Activated CD8-positive, alpha-beta memory T cell treated with anti-CD3 and anti-CD28 coated beads for 1 hour (primary cell): ENCODE measurements at places on chromosomes 7 and 10.

- DNase-seq: no peak
Measured at GRCh38 chr7:39592586-39592985, 26.4 kb downstream of the YAE1 start.

- DNase-seq: no peak
Measured at GRCh38 chr7:26664735-26665416, 199.5 kb downstream of the SKAP2 start.

- no peak for DNase-seq
Measured at GRCh38 chr10:77029777-77030717, 607.6 kb downstream of the KCNMA1 start.

GRCh38 chr10:88980800-88981199 lies 9.8 kb upstream of the FAS start:
- no peak for DNase-seq

DNA sequence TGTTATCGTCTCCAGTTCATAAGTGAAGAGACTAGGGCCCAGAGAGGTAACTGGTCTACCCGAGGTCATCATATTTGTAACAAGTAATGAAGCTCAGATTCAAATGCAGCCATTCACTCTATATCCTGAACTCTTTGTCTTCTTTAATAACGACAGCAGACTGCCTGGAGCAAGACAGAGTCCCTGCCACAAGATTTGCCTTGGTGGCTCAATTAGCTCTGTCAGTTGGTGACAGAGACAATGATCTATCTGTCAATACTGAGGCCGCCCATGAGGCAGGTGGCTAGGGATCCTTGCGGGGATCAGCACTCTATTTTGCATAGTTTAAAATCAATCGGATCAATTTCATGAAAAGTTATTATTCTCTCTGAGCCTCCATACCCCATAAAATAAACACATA lies 43.9 kb downstream of the SH3PXD2A start:
- DNase-seq: no peak

GRCh38 chr7:106285855-106286492 lies 1.2 kb upstream of the NAMPT start:
- DNase-seq: no peak

DNA sequence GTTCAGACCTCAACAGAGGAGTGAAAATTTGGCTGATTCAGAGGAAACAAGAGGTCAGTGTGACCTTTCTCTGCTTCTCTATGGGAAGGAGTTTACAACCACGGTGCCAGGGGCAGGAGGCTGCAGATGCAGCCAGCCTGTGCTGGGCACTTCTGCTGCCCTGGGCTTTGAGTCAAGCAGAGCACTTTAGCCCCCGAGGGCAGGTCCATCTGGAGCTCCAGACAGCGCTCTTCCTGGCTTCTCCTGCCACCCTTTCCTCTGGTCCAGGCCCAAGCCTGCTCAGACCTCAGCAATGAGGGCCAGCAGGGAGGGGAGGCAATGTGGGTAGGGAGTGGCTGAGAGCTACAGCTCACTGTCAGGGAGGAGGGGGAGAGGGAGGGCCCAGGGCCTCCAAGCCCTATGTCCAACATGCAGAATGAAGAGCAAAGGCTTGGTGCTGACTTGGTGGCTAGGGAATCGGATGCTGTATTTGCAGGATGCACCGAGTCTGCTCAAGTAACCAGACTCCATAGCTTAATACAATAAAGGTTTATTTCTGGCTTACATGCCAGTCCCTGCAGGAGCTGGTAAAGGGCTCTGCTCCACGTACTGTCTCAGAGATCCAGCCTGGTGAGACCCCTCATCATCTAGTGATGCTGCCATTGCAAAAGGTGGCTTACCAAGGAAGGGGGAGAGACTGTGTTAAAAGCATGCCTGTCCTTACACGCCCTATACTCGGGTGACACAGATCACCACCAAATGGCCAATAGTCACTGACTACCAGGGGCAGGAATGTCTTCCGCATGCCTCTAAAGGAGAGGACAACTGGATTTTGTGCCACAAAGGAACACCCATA lies 481.6 kb downstream of the RPS24 start:
- no peak for DNase-seq

- DNase-seq: no peak
Measured at GRCh38 chr7:29596593-29597178, 33.1 kb downstream of the PRR15 start.

GRCh38 chr10:89813546-89813945 lies 112.2 kb downstream of the KIF20B start:
- DNase-seq: no peak

GRCh38 chr7:81674431-81674830 lies 95.4 kb downstream of the HGF start:
- DNase-seq: no peak

- no peak for DNase-seq
Measured at GRCh38 chr10:60863796-60864195, 80.2 kb downstream of the RHOBTB1 start.

- no peak for DNase-seq
Measured at GRCh38 chr7:159031135-159031701, 113.4 kb downstream of the VIPR2 start.

DNA sequence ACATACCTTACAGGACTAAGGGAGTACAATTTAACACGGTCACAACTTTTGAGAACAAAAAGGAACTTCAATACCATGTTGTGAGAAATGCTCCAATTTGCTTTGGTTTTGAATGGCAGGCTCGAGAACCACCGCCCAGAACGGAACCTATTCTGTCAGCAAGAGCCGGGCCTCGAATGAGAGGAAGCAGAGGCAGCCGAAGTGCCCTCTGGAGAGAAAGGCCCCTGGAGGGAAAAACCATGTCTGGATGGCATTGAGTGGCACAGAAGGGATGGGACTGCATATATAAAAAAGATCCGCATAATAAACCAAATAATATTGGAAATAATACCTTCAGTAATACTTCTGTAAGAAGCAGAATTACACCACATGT lies 85.6 kb downstream of the CHST15 start:
- no peak for DNase-seq

GRCh38 chr7:47661051-47661714 lies 79.3 kb upstream of the TNS3 start:
- no peak for DNase-seq

DNA sequence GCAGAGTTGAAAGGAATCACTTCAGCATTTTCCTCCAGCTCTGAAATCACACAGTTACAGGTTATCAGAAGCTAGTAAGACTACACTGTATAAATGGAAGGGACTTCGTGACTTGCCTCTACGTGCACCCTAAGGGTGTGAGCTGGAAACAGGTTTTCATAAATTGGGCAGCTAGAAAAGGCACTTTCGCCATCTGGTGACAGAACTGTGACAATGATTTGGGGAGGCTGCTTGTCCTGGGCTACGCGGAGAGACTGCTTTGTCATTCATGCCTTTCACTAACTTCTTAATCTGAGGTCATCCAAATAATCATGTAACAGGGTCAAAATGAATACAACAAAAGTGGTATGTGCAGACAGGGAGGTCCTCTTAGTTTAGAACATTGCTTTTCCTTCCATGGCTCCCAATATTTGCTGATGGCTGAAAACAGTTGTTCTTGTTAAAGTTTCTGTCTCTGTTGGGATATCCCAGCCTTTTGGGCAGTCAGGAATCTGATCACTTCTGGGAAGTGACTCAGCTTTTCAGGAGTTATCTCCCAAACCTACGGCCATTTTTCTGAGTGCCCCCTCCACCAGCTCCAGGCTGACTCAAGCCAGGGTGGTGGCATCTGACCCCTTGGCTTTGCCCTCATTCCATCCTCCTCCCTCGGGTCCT lies 17.8 kb downstream of the VWC2 start:
- no peak for DNase-seq

- no peak for DNase-seq
Measured at GRCh38 chr7:116332766-116333165, 122.4 kb downstream of the TES start.

- DNase-seq: no peak
Measured at GRCh38 chr10:3926258-3926657, 141.2 kb upstream of the KLF6 start.

GRCh38 chr7:102310414-102310815 lies 23.7 kb downstream of the SH2B2 start:
- no peak for DNase-seq

DNA sequence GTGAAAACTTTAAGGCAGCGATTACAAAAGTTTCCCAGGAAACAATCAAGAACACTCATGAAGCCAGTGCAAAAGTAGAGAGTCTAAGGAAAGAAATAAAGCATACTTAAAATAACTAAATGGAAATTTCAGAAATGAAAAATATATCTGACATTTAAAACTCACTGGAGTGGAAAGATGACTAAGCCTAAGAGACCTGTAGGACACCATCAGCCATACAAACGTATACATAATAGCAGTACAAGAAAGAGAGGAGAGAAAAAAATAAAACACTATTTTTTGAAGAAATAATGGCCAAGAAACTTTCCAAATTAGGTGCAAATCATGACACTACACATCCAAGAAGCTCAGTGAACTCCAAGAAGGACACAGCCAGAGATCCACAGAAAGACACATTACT lies 5.4 kb upstream of the AKR1D1 start:
- no peak for DNase-seq

DNA sequence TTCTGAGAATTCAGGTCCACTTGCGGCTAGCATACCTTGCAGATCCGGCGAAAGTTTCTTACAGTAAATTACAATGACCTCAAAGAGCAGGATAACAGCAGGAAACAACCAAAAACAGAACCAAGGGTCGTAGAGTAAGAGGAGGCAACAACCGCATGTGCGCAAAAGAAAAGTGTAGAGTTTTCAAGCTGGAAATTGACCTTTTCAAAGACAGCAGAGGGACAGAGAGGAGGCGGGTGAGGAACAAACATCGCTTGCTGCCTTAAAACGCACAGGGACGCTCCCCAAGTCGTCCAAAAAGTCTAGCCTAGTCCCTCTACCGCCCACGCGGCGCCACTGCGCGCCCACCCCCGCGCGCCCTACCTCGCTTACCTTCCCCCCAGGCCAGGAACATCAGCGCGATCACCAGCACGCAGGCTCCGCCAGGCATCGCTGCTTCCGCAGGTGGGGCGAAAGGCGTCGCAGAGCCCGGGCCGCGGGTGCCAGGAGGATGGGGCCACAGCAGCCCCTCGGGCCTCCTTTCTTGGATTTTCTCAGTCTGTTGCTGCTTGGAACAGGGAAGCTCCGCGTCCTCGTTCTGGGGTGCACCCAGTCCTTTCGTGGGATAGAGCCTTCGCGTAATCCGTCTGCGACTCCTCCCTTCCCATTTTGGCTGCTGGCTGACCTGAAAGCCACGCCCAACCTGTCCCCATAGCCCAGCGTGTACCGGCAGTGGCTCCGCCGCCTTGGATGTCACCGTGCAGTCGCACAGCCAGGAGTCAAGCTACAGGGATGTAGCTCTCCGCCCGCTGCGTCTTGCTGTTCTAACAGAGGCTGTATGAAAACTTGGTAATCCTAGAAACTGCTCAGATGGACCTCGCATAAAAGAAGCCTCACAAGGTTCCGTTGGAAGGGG lies at the start of gene VWDE:
Gene VWDE (minus strand): TSS at position 579 of the 895 bp plus-strand sequence. CDS start 149 bp downstream, at position 430.
- no peak for DNase-seq

DNA sequence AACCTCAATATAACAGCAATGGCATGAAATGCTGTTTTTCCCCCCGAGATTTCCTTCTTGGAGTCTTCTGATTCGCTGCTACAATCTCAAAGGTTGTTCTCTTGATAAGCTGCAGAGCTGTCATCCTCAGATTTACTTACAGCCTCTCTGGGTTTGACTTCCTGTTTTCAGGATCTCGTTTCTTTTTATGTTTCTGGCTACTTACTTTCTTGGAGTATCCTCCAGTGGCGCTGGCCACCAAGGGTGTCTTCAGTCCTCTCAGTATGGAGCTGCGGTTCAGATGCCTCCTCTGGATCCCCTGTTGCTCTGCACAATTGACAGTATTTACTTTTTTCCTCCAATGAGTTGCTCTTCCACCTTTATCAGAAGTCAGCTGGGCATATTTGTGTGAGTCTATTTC lies 152.0 kb upstream of the TMEM72 start:
- DNase-seq: no peak

- DNase-seq: no peak
Measured at GRCh38 chr10:119807960-119808697, 64.5 kb downstream of the MCMBP start.

GRCh38 chr10:3654496-3654895 lies 130.5 kb downstream of the KLF6 start:
- DNase-seq: no peak

- no peak for DNase-seq
Measured at GRCh38 chr7:26193432-26194207, 6.9 kb downstream of the HNRNPA2B1 start.

GRCh38 chr7:105389889-105390288 lies 1.2 kb upstream of the SRPK2 start:
- DNase-seq: no peak

GRCh38 chr10:31706464-31707092 lies 222.1 kb downstream of the ARHGAP12 start:
- no peak for DNase-seq

- no peak for DNase-seq
Measured at GRCh38 chr10:9957351-9957750, 1060.3 kb upstream of the CELF2 start.

DNA sequence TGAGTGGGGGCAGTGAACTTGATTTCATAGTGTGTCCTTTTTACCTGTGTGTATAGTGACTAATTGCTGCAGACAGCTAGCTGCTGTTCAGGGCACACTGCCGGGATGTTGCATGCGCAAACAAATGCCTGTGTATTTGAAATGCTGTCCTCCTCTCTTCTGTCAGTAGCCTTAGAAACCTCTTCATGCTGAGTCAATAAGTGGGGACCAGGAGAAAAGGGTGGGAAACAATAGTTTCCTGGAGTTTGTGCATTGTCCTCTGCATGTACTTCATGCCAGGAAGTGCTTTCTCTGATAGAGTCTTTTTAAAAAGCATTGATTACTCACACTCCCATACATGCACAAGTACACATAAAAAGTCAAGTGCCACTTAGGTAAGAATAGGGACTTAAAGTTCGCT lies 1183.7 kb upstream of the CELF2 start:
- DNase-seq: no peak

GRCh38 chr7:132547821-132548220 lies 28.4 kb downstream of the PLXNA4 start:
- DNase-seq: no peak

DNA sequence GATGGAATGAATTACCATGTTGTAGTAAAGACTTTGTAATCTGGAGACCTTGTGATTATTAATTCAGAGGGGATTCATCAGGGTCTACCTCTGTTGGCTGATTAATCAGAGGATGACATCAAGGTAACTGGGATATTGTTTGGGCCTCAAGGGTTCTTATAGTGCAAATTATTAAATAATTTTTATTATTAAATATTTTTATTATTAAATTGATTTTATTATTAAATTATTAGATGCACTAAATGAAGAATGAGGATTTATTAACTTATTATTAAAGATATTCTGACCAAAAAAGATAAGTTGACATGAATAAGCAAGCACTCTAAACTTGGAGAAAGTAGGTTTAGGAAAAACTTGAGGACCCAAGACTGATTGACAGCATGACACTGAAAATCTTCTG lies 661.7 kb downstream of the NRG3 start:
- DNase-seq: no peak
